GM12891 (cell line): ENCODE measurements at places on chromosomes 2 and 18.
A peak's percentile ranks its signal among the peaks of the same experiment; 100 is the strongest.

DNA sequence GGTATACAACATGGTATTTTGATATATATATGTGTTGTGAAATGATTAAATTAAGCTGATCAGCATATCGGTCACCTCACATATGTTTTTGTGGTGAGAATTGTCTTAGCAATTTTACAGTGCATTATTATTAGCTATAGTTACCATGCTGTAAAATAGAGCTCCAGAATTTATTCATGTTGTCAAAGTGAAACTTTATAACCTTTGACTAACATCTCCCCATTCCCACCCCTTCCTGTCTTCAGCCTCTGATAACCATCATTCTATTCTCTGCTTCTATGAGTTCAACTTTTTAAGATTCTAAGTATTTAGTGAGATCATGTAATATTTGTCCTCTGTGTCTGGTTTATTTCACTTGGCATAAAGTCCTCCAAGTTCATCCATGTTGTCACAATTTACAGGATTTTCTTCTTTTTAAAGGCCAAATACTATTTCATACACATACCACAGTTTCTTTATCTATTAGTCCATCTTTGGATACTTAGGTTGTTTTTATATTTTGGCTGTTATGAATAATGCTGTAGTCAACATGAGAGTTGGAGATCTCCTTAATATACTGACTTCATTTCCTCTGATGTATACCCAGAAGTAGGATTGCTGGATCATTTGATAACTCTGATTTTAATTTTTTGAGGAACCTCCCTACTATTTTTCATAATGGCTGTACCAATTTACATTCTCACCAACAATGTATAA lies 30.3 kb downstream of the NCOA1 start:
- no peak for DNase-seq

DNA sequence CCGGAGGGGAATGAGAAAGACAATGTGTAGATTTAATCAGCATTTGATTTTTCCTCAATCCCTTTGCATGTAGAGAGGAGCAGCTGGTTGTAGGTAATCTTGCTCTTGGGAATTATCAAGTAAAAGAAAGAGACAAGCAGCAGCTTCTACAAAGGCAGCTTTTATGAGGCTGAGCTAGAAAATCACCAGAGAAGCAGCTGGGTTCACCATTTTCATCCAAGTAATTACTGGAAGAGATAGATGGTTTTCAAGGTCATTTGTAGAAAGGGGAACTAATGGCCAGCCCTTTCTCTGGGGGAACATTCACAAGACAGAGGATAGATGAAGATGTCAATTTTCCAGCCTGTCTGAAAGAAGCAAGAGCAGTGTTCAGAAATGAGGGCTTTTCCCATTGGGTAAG lies 113.0 kb downstream of the RND3 start:
- DNase-seq: no peak

DNA sequence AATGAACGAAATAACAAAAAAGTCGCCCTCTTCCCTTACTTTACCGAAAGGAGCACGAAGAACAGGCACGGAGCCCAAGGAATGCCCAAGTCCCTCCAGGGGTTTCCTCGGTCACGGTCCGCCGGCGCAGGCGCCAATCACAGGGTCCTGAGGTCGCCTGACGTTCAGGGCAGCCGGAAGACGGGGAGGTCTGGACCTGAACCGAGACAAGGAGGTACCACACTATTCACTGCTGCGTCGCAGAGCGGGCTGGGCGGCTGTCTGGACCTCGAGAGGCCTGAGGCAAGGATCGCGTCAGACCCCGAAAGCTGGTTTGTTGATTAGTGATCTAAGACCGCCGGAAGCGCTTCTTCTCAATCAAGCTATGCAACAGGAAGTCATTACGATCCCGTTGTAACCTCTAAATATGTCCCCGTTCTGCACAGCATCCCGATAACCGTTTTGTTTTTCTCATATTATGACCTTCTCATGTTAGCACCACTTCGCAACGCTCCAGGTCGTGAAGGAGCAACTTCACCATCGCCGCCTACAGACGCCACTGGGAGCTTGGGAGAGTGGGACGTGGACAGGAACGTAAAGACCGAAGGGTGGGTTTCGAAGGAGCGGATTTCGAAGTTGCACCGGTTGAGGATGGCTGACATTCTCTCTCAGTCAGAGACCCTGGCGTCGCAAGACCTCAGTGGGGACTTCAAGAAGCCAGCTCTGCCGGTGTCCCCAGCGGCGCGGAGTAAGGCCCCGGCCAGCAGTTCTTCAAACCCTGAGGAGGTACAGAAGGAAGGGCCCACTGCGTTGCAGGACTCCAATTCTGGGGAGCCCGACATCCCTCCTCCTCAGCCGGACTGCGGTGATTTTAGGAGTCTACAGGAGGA lies at the start of the genes SLC4A1AP and SUPT7L:
TSS of gene SLC4A1AP (plus strand) at position 605 of the 869 bp plus-strand sequence. CDS start at position 631, 26 bp downstream.
TSS of gene SUPT7L (minus strand) at position 330 of the 869 bp plus-strand sequence. CDS start 1,422 bp downstream, outside the sequence.
- DNase-seq: peak; percentile 59

DNA sequence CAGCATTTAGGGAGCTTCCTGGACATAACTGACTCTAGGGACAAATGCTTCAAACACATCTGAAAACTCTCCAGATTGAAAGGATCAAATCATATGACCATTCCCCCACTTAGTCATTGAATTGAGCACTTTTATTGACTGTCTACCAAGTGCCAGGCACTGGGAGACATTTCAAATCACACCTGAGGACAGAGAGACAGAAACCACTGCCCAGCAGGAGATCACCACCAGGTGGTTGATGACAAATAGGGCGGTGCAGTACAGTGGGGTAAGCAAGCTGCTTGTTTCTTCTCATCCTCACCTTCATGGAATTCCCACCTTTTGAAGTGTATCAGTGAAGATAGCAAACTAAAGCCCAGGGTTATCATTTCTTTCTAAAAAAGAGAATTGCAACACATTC lies 19.0 kb upstream of the CXCR4 start:
- no peak for DNase-seq
